Heart right ventricle (tissue), 16 donors: ENCODE measurements at places on chromosomes 12 and 14.

- no peak overlapping the region for H3K4me3 ChIP-seq
- no peak for DNase-seq
- no peaks in the 10 kb centered on the region for H3K36me3 ChIP-seq
- peaks cover 78% of the 10 kb centered on the region for H3K27me3 ChIP-seq
- H3K27ac ChIP-seq = no peak overlapping the region
Observed at GRCh38 chr12:34352098-34352497, 329.8 kb downstream of the ALG10 start.

- H3K4me1 ChIP-seq = peaks cover 6% of the 10 kb centered on the region
- H3K4me3 ChIP-seq = no peak overlapping the region
- DNase-seq = no peak
Observed at GRCh38 chr12:53113951-53114350, 10.7 kb downstream of the SOAT2 start.

DNA sequence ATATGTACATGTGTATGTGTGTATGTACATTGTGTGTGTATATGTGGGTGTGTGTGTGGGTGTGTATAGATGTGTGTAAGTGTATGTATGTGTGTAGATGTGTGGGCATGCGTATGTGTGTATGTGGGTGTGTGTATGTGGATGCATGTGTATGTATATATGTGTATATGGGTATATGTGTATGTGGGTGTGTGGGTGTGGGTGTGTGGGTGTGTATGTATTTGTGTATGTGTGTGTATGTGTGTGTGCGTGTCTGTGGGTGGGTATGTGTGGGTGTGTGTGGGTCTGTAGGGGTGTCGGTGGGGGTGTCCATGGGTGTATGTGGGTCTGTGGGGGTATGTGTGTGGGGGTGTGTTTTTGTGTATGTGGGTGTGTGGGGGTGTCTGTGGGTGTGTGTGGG, 101.6 kb downstream of the PIWIL1 start:
- no peak overlapping the region for H3K4me3 ChIP-seq
- no peaks in the 10 kb centered on the region for H3K4me1 ChIP-seq
- no peaks in the 10 kb centered on the region for H3K36me3 ChIP-seq
- DNase-seq = no peak
- H3K27ac ChIP-seq = no peak overlapping the region

- no peak for DNase-seq
- no peaks in the 10 kb centered on the region for H3K27me3 ChIP-seq
- peaks cover 39% of the 10 kb centered on the region for H3K4me1 ChIP-seq
- H3K36me3 ChIP-seq = peaks cover 10% of the 10 kb centered on the region
- peak overlapping the region; percentile 80 for H3K4me3 ChIP-seq
Observed at GRCh38 chr14:57389646-57390036, 745 bp upstream of the NAA30 start.

DNA sequence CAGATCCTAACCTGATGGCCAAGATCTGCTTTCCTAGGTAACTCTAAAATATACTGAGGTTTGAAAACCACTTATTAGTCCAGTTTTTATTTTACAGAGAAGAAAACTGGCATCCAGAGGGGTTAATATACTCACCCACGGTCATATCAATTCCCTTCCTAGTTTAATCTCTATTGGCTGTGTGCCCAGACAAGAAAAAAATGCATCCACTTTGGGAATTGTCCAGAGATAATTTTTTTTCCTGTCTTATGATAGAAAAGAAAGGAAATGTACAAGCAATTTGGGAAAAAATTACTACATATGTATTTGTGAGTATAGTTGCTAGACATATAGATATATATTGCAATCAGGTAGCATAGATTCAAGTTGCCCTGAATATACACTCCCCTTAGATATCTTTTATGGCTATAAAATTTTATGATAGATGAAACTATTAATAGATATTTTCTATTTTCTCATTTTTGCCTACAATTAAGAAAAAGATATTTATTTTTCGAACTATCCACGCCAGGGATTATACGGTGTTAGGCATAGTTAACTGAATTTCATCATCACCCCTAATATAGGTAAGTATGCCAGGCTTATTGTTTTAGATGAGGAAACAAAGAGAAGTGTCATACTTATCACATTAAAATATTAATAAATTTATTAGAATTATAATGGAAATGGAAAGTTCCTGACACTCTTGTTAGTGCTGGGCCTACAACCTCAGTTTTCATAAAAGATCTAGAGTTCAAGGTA, 100.5 kb upstream of the SLC38A2 start:
- no peaks in the 10 kb centered on the region for H3K27me3 ChIP-seq
- peaks cover 35% of the 10 kb centered on the region for H3K4me1 ChIP-seq
- H3K36me3 ChIP-seq = no peaks in the 10 kb centered on the region
- peak; percentile 59 for DNase-seq
- peak overlapping the region; percentile 85 for H3K27ac ChIP-seq
